ENCODE measurements at places on chromosomes 11 and 22.

DNA sequence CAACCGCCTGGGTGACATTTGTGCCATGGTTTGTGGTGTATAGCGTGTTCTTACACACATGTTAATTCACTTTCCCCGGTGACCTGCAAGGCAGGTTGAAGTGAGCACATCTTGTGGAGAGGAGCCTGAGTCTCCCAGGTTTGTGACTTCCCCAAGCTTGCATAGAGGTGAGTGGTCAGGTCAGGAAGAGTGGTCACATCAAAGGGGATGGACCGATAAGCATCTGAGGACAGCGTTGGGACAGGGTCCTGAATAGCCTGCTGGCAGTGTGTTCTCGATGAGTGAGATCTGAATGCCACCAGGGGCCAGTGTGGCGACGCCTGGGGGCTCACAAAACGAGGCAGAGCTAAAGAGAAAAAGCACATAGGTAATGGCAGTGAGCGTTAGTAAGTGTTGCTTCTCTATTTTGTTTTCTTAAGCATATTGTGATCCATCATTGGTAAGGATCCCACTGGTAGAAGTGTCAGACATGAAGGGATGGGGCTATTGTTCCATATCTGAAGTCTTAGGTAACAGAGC lies 154.6 kb downstream of the GRIK4 start:
- DNase-seq, result no peak

GRCh38 chr11:15880291-15880690 lies 476.1 kb downstream of the SOX6 start:
- DNase-seq, result no peak

DNA sequence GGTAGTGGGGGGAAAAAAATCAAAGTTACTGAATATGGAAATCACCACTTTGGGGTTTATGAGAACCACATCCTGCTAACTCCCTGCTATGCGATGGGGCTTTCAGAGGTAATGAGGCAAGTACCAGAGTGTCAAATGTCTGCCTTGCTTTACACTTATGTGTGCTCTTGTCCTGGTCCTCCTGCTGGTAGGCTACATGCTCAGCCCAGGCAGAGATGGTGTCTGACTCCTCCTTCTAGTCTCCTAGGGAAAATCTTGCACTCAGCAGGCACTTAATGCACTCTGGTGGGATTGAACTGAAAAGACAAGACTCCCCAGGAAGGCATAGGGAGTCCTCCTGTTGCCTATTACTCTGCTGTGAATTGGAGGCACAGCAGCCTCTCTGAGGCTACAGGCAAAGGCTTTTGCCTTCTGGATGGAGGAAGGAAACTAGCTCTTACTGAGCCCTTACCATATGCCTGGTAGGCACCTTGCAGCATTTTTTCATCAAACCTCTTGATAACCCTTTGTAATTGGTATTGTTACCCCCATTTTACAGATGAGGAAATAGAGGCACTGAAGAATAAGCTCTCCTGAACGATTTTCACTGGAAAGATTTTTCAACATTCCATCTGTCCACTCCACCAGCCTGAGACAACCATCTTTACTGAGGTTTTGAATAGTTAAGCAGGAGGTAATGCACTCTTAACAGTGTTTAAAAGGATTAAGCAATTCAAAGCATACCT lies 132.1 kb upstream of the PAX6 start:
- DNase-seq, result no peak

DNA sequence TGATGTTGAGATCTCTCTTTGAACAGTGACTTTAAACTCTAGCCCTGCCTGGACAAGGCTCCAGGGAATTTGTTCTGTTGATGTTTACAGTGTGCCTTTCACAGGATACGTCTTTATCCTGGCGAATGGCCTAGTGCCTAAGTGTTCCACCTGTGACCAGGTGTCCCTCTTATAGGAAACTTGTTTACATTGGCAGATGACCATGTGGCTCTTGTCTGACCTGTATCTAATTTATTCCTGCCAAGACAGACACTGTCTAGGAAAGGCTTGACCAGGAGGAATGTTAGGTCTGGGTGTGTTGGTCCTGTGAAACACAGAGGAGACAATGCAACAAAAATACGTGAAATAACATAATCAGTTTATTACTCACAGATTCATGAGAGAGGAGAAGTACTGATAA lies 875.6 kb downstream of the METTL15 start:
- DNase-seq, result no peak

DNA sequence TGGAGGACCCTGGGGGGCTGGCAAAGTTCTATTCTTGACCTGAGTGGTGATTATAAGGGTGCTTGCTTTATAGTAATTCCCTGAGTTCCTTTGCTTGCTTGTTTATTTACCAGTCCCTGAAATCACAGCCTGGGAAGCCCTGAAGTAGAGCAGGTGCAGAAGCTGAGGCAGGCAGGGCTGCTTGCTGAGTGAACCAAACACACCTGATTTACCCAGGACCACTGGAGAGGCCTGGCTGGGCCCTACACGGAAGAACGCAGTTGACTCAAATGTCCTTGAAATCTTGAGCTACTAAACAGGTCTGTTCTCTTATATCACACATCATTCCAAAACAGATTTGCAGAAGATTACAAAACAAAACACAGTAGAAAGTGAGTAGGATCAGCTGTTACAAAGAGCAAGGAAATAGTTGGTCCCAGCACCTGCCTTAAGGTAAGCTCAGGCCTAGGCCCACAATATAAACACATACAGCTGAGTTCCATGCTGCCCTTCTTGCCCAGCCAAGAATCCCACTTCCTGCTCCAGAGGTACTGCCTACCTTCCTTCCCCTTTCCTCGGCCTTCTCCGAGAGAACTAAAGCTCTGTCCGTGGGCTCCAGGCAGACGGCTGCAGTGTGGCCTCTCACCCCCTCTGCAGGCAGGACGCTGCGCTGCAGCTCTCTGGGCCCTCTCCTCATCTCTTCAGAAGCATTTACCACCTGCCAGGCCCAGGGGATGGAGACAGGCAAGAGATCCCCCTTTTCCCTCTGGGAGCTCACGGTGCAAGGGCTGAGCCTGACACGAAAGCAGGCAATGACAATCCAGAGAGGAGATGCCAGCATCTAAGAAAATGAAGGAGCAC lies 46.1 kb upstream of the SCUBE2 start:
- peak; percentile 81 for DNase-seq

DNA sequence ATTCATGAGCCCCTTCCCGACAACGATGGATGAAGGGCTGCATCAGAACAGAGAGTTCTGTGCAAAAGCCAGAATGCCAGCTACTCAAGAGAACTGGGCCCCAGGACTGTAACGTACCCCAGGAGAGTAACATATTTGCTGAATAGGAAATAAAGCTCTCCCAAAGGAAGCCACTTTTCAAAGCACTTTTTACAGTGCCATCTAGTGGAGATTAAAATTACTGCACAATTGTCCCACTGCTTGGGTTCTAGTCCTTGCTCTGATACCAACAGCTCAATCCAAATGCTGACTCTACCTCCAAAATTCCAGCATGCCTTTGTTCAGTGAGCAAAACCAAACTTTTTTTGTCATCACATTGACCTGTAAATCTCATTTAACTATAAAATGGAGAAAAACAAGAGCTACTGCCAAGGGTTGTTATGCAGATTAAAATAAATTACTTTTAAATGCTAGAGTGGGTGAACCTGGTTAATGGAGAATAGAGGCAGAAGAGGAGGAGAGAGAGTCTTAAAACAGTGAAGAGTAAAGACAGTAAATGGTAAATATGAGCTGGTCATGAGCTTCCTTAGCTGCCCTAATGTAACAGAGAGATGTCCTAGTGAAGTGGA lies 87.6 kb upstream of the FSHB start:
- peak; percentile 63 for DNase-seq

Data from suppressor macrophage treated with lipopolysaccharide for 1 hour (primary cell).